ENCODE measurements at places on chromosomes 4 and X. TPM values are rescaled to one million over a fixed set of nuclear protein-coding genes. Genes with fewer than 3 reads are reported as not detected.

- no peak for DNase-seq
Observed at GRCh38 chr4:176492646-176493302, 173.0 kb downstream of the SPCS3 start.

DNA sequence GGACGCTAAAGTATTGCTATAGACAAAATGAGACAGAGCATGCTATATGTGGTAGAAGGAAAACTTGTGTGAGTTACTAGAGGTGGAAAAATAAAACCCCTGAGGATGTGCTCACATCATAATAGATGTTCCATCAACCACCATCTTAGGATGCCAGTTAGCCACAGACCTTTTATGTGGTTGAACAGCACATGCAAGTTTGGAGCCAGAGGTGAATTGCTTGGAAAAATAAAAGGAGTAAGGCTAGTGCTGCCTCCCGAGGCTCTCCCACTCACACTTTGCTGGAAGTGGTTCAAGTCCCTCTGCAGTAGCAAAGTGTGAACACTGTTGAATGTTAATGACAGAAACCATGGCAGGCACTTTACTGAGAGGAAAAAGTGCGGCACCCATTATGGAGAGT is 39.4 kb upstream of the PPARGC1A start:
- no peak for DNase-seq

GRCh38 chr4:169841776-169842175 is 84.0 kb upstream of the HPF1 start:
- DNase-seq: no peak

DNA sequence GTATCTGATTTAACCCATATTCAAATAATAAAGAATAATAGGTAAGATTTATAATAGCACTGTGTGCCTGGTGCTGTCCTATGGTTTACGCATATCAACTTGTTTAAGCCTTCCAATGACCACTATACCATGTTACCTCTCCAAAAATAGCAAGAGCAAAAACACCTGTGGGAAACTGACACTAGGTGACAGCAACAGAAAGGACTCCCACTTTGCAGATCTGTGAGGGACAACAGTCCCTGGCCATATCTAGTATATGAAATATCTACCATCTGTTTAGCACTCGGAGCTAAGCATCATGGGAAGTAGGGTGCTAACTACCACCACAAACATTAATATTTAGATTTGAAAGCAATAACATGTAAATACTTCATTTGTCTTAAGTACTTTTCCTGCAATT is 55.7 kb upstream of the TXK start:
- DNase-seq: no peak

GRCh38 chrX:19593690-19594089 is 78.4 kb upstream of the MAP3K15 start:
- DNase-seq: no peak

DNA sequence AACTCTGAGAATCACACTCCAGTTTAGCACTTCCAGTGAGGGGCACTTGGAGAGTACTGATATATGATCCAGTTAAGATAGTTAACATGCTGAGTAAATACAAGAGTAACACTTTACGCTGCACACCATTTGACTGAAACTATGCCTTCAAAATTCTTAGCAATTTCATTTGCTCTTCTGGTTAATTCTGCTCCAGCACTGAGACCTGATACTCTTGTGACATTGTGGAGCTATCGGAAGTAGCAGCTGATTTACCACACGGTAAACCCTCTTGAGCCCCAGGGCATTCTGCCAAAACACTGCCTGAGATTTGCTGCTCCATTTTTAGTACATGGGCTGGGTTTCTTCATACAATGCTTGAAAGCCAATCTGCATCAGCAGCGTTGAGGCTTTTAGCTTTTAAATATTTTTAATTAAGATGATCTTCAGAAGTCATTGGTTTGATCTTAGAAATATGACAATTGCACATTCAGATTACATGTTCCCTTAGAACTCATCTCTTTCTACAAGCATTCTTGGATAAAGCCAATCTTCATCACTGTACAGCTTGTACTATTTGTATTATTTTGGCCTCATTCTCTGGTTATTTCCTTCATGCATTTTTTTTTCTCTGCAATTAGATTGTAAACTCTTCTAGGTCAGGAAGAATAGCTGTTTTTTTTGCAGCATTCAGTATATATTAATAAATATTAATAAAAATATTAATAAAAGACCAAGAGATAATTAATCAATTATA is 67.8 kb upstream of the ETNPPL start:
- no peak for DNase-seq

DNA sequence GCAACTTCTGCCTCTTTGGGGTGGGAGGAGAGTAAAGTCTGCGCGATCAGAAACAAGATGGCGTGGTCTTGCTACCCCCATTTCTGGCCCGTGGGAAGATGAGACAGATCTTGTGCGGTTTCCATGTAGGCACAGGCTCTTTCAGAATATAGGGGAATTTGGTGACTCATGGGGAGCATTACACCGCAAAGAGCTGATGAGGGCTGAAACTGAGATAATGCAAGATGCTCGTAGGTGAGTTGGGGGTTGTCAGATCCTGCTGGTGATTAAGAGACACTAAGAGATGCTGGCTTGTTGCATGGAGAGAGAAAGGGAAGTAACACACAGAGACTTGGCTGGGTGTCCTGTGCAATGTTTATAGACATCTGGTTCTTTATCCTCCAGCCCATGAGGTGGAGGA is 1.5 kb downstream of the EVC start:
- no peak for DNase-seq

GRCh38 chr4:119118397-119118796 is 17.2 kb upstream of the MYOZ2 start:
- DNase-seq: no peak

DNA sequence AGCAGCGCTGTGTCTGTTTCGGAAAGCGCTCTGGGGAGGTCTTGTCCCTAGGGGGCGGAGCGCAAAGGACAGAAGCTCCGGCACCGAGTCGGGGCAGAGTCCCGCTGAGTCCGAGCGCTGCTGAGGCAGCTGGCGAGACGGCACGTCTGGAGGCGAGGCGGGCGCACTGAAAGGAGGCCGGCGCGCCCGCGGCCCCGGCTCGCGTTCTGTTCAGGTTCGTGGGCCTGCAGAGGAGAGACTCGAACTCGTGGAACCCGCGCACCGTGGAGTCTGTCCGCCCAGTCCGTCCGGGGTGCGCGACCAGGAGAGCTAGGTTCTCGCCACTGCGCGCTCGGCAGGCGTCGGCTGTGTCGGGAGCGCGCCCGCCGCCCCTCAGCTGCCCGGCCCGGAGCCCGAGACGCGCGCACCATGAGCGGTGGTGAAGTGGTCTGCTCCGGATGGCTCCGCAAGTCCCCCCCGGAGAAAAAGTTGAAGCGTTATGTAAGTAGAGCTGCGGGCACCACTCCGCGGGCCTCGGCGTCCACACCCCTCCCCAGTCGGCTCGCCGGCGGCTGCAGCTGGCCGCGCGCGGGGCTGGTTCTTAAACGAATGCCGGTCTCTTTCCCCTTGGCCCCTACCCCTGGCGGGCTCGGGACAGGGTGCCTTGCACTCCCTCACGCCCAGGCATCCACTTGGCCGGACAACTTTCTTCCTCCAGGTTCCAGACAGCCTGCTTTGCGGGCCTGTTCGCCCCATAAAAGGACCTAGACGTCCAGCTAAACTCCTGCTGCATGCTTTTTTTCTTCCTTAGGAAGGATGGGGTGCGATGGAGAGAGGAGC is at the start of gene GAB1:
TSS of gene GAB1 (plus strand) at position 96 of the 819 bp plus-strand sequence. CDS start at position 409, 313 bp downstream.
- DNase-seq: peak; percentile 86

GRCh38 chrX:132452911-132453550 is 35.8 kb downstream of the MBNL3 start:
- DNase-seq: no peak

- DNase-seq: no peak
Observed at GRCh38 chr4:174041555-174042105, 241.8 kb downstream of the FBXO8 start.

DNA sequence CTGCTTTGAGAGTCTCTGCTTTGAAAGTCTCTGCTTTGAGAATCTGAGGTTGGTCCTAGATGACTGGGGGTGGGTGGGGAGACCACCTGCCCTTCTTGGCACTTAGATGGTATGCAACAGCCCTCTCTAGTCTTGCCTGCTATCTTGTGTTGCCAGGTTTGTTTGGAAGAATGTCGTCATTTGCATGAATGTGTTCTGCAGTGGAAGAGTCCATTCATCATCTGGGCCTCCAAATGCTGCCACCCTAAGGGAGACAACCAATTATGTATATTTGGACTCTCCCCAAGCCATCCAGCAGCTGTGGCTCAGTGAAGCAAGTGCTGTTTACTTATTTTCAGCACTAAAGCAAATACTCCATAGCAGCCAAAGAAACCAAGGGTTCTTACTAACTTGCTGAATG is 44.6 kb upstream of the TRPC5OS start:
- no peak for DNase-seq

DNA sequence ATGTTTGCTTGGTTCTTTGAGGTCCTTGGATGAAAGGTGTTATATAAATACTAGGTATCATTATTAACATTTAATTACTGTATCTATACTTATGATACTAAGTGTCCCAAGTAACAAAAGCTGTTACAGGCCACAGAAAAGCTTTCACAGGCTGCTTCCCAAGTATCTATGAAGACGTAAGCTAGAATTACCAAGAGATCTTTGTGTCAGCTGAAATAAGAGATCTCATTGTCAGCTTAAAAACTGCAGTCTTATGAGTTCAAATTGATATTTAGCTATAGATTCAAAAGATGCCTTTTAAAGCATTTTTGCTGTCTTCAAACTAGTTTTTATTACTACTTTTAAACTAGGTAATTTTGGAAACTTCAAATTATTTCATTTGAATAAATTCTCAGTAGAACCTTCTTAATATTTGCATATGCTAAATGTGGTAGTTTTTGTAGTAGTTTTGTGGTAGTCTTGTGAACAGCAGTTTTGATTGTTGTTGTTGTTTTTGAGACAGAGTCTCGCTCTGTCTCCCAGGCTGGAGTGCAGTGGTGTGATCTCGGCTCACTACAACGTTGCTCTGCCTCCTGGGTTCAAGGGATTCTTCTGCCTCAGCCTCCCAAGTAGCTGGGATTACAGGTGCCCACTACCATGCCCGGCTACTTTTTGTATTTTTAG is 170.0 kb upstream of the RPL34 start:
- no peak for DNase-seq

- no peak for DNase-seq
Observed at GRCh38 chr4:128950796-128951195, 141.3 kb downstream of the JADE1 start.

- DNase-seq: no peak
Observed at GRCh38 chr4:81494031-81494431, 22.3 kb upstream of the RASGEF1B start.

- no peak for DNase-seq
Observed at GRCh38 chr4:176793060-176793605, 411 bp upstream of the VEGFC start.

DNA sequence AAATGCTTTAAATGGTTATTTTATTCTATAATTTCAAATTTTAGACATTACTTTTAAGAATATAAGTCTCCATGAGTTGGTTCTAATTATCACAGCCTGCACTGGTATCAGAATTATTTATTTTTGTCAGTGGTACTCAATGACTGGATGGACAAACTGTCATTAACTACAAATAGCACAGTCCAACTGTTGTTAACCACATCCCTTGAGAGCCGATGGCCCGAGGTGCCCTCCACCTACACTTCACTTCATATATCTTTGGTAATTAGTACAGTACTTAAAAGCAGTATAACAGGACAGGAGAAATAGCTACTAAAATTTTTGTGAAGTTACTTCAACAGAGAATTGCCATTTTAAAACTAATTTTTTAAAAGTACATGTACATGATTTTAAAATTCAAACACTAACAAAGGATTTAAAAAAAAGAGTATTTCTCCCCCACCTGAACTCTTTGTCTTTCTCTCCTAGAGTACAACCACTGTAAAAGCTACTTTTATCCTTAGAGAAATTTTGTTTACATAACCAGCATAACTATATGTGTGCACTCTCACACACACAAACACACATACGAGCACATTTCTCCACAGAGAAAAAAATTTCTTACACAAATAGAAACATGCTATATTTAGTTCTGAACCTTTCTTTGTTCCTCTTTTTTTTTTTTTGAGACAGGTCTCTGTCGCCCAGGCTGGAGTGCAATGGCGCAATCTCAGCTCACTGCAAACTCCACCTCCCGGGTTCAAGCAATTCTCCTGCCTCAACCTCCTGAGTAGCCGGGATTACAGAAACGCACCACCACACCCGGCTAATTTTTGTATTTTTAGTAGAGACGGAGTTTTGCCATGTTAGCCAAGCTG is 6.5 kb downstream of the TIFA start:
- no peak for DNase-seq

- no peak for DNase-seq
Observed at GRCh38 chr4:86791126-86791525, 58.1 kb downstream of the SLC10A6 start.

DNA sequence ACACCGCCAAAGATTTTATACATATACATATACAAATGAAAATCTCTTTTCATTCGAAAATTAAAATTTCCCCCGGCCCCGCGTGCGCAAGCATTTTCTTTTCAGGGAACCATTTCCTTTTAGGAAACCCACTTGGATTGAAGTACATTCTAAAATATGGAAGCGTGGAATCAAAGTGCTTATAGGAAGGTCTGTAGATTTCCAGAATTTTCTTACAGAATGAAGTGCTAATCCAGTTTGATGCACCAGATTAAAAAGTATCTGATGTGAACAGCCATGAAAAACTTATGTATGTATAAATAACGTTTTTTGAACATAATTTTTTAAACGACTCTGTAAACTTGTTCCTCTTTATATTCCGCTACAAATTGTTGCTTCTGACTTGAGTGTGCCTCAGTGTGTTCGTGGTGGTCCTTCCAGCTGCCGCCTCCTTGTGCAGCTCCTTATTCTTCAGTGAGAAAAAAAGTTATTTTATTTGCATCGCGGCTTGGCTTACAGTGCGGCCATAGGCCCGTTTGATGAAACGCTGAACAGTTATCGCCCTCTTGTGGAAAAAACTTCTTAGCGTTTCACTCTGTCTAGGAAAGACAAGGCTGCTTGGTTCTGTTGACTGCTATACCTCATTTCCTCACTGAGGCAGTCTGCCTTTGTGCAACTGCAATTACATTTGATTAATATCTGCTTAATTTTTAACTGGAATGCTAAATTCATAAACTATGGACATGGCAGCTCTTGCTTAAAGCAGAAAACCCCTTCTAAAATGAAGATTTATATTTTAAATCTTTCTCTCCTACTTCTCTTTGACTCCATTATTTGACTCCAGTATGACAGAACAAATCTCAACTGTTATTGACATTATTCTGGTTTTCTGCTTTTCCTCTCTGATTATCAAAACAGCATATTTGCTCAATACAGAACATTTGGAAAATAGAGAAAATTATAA is 4.7 kb upstream of the NKX6-1 start:
- no peak for DNase-seq

TRIM75 gene
- total RNA-seq: not detected

GPRIN3 gene
- total RNA-seq: 13.1 TPM

TDO2 gene
- total RNA-seq: not detected

CT45A10 gene
- not detected for total RNA-seq

HTT gene
- 97.1 TPM for total RNA-seq

SH2D1A gene
- total RNA-seq: 5.0 TPM

ATP8A1 gene
- total RNA-seq: 172 TPM

PAQR3 gene
- total RNA-seq: 31.5 TPM
